ENCODE measurements at places on chromosomes 4 and X.
A peak's percentile ranks its signal among the peaks of the same experiment; 100 is the strongest.

- no peak for DNase-seq
Measured at GRCh38 chrX:145190801-145191389, 56.4 kb upstream of the SPANXN1 start.

DNA sequence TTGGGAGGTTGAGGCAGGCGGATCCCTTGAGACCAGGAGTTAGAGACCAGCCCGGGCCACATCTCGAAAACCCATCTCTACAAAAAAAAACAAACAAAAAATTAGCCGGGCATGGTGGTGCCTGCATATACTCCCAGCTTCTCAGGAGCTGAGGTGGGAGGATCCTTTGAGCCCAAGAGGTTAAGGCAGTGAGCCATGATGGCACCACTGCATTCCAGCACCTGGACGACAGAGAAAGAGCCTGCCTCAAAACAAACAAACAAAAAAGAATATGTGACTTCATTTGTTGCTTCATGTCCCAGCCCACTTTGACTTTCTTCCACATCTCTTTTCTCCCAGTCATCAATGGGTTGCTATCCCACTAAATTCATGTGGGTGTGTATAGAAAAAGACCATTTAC, 79.7 kb downstream of the BCOR start:
- DNase-seq: no peak

GRCh38 chr4:121654738-121655137, 42.0 kb downstream of the ANXA5 start:
- no peak for DNase-seq

- no peak for DNase-seq
Measured at GRCh38 chrX:70062076-70062475, at the start of gene OTUD6A. TSS of gene OTUD6A (plus strand) at chrX:70062457. CDS start at chrX:70062525, 68 bp downstream.

- no peak for DNase-seq
Measured at GRCh38 chr4:24927049-24927448, 14.2 kb upstream of the CCDC149 start.

DNA sequence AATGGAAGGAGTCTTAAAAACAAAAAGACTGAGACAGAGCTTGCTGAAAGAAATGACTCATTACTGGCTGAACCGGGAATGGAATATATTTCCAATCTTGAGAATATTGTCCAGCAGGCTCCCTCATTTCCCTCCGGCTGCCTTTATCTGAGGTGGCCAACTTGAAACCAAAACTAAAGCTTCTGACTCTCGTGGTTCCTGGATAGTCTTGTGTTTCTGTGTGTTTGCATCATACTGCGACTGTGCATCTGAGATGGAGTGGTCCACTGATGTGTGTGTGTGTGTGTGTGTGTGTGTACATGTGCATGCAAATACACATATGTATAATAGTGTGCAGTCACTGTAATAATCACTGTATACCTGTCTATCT, 145.6 kb upstream of the SCML1 start:
- no peak for DNase-seq

GRCh38 chr4:133151691-133152329, 2.7 kb downstream of the PCDH10 start:
- DNase-seq: no peak

DNA sequence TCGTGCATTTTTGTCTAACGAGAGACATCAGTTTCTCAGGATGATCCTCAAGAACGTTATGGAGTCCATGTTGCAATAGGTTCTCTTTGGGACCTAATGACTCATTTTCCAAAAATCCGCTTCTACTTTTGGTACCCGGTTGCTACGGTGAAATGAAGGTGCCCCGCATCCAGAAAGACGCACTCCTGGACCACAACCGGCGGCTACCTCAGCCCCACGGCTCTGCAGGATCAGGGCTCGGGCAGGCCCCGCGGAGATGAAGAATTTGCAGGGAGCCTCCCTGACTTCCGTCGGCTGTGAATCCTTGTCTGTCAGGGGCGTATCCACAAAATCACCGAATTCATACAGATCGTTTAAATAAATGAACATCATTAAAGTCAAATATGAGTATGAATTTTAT, 15.6 kb downstream of the GTPBP6 start:
- DNase-seq: no peak

DNA sequence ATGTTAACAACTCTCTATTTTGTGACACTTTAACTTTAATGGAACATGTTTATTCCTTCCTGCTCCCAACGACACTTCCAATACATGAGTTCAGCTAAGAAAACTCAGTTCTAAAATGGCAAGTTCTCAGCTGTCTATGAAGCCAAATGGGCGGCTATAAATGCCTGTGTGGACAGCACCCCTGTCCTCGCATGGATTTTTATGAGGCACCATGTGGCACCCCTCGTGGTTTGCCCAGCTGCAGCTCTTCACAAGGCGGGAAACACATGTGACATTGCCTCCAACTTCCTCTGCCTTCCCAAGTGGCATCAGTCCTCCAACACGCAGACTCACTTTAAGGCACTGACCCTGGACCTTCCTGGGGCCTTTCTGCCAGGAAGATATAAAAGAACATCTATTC, 48.0 kb downstream of the SH3RF1 start:
- no peak for DNase-seq

DNA sequence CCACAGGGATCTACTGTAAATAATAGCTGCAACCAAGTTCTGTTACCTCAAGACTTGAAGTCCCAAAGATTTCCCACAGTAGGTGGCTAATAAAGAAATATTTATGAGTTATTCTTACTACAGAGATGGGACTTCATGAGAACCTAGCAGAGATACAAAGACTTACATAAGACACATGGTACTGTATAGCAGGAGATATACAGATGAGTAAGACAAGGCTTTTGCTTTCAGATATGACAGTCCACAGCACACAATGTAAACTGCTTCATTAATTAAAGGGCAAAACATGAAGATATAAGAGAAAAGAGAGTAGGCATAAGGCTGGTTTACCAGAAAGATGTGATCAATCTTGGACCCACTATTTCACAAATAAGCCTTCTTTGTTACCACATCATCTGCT, 6.6 kb downstream of the ANKRD17 start:
- DNase-seq: no peak

- peak; percentile 79 for DNase-seq
Measured at GRCh38 chr4:55546756-55547465, at the start of gene CLOCK. TSS of gene CLOCK (minus strand) at chr4:55546909. CDS start at chr4:55482785, 64,124 bp downstream.
